Pericardium fibroblast (primary cell): ENCODE measurements at places on chromosomes 1 and 21. TPM values are rescaled to one million over a fixed set of nuclear protein-coding genes. Genes with fewer than 3 reads are reported as not detected.

Gene FCRL1
- total RNA-seq = not detected in 2 replicates

Gene ICOSLG
- total RNA-seq = 0.35 TPM in 1 of 2 replicates, not detected in the other

Gene TTC34
- total RNA-seq = under 0.01 and 0.26 TPM in 2 replicates

Gene CASQ1
- not detected in 2 replicates for total RNA-seq

Gene GJA8
- not detected in 2 replicates for total RNA-seq

Gene KRTAP19-1
- not detected in 2 replicates for total RNA-seq

Gene VCAM1
- 2.9 and 5.4 TPM in 2 replicates for total RNA-seq

Gene LORICRIN
- total RNA-seq = not detected in 2 replicates

Gene ASPM
- total RNA-seq = 1.6 and 2.9 TPM in 2 replicates

Gene ACTL8
- 1.2 TPM in 1 of 2 replicates, not detected in the other for total RNA-seq

Gene GBP6
- total RNA-seq = not detected in 2 replicates

Gene PLK3
- total RNA-seq = 13.5 and 24.2 TPM in 2 replicates

Gene S100A12
- not detected in 2 replicates for total RNA-seq

Gene ETV3L
- not detected in 2 replicates for total RNA-seq

Gene ADCY10
- total RNA-seq = not detected in 2 replicates

Gene CTSS
- 0.35 and 0.85 TPM in 2 replicates for total RNA-seq

Gene LCE1B
- not detected in 2 replicates for total RNA-seq

Gene ZNF648
- total RNA-seq = not detected in 2 replicates

Gene COL8A2
- total RNA-seq = 9.4 and 21.4 TPM in 2 replicates

Gene SAMD13
- 1.2 and 1.8 TPM in 2 replicates for total RNA-seq

Gene TSPEAR
- total RNA-seq = not detected in 2 replicates
